ENCODE measurements at places on chromosomes 7 and 10.

GRCh38 chr7:109844362-109844761 lies 1246.6 kb upstream of the LRRN3 start:
- DNase-seq: no peak

- DNase-seq: no peak
These were observed 47.8 kb upstream of the ORC5 start for GRCh38 chr7:104255616-104256015.

DNA sequence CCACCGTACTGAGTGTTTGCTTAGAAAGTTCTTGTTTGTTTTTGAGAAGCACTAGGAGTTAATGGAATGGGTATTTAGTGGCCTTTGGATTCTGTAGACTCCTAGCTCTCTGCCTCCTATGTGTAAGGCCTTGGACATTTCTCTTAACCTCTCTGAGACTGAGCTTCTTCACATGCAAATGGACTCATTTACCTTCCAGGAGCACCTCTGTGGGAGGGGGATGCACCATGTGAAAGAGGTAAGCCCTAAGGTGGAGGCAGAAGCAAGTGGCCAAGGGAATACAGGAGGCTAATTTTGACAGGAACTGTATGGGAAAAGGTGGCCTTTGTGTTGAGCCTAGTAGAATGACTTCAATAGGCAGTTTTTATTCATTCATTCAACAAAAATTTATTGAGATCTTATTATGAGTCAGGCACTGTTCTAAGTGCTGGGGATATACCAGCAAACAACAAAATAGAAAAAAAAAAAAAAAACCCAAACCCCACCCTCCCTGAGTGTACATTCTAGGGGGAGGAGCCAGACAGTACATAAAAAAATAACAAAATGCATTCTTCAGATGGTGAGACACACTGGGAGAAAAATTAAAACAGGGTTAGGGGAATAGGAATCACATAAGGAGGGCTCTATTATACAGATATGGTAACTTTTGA lies 9.2 kb upstream of the EPHA1 start:
- DNase-seq: no peak

DNA sequence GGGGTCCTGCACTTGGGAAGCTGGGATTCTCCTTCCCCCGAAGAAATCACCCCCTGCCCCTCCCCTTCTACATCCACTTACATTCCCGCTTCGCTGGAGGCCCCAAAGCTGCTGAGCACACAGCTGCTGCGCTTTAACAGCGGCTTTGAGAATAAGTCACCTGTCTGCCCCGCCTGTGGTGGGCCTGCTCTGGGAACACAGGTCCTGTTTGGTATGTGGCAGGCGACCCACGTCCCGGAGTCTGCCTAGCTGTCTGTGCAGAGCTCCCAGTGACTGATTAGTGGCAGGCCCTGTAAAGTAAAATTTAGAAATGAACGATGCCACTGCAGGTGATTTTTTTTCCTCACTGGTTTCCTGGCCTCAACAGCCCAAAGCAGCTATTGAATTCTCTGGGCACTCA lies 47.0 kb downstream of the CDH23 start:
- no peak for DNase-seq

DNA sequence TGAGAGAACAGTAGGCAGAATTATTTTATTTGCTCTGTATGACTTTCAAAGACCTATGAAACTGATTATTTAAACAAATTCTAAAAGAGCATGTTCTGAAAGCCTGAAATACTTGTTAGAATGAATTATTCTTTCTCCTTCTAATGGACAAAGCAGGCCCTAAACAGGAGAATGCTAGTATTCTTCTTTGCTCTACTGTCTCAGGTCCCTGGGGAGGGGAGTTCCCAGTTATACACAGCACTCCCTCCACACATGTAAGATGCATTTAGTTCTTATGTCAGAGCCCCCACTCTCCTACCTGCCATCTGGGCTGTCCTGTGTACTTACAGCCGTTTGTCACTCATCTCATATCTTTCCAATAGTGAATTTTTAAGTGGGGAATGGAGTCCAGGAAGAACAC lies 633.5 kb upstream of the ANKRD30A start:
- DNase-seq: no peak

DNA sequence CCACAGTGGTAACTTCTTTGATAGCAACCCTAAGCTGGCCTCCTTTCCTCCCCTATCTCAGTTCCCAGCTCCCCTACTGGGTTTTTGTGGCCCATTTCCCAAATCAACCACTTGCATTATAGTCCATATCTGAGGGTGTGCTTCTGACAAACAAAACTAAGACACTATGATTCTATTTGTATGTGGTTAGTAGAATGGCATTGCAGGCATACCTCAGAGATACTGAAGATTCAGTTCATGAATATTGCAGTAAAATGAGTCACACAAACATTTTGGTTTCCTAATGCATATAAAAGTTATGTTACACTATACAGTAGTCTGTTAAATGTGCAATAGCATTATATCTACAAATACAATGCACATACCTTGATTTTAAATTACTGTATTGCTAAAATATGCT lies 15.4 kb upstream of the TMEM243 start:
- DNase-seq: no peak

GRCh38 chr10:47050618-47051455 lies 139.6 kb downstream of the PTPN20 start:
- DNase-seq: no peak

GRCh38 chr10:52450762-52451291 lies 136.7 kb downstream of the DKK1 start:
- no peak for DNase-seq

GRCh38 chr7:139674341-139674740 lies 103.5 kb downstream of the HIPK2 start:
- DNase-seq: no peak

DNA sequence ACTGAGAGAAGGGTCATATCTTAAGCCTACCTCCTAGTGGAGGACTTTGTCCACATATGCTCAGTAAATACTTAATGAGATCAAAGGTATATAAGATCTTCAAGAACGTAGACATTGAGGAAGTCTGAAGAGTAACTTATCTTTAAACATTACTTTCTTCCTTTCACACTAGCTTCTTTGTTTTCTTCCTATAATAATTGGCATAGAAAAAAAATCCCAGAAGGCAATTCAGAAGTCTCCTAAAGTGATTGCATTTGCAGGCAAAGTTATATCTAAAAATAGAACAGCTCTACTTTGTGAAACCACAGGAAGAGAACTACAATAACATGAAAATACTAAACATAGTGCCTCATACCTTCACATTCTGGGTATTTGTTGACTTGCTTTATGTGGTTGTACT lies 150.4 kb downstream of the PPP1R3A start:
- DNase-seq: no peak

- no peak for DNase-seq
These were observed 31.0 kb upstream of the ELFN1 start for GRCh38 chr7:1639071-1639470.

DNA sequence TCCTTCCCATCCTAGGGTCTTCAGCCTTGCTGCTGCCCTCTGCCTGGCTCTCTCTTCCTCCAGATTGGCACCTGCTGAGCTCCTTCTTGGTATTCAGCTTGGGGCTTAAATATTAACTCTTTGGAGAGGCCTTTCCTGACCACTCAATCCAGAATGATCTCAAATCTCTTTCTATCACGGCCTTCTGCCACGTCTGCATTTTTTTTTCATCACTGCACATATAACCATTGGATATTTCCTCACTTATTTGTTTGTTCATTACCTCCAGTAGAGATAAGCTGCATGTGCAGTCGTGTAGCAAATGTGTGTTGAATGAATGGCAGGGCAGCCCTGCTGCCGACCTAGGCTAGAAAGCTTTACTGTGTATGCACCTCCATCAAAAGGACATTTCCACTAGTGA lies 51.6 kb upstream of the MPP7 start:
- DNase-seq: no peak

GRCh38 chr7:104230606-104231005 lies 22.8 kb upstream of the ORC5 start:
- no peak for DNase-seq

GRCh38 chr10:15251791-15252380 lies 83.4 kb upstream of the NMT2 start:
- DNase-seq: no peak

DNA sequence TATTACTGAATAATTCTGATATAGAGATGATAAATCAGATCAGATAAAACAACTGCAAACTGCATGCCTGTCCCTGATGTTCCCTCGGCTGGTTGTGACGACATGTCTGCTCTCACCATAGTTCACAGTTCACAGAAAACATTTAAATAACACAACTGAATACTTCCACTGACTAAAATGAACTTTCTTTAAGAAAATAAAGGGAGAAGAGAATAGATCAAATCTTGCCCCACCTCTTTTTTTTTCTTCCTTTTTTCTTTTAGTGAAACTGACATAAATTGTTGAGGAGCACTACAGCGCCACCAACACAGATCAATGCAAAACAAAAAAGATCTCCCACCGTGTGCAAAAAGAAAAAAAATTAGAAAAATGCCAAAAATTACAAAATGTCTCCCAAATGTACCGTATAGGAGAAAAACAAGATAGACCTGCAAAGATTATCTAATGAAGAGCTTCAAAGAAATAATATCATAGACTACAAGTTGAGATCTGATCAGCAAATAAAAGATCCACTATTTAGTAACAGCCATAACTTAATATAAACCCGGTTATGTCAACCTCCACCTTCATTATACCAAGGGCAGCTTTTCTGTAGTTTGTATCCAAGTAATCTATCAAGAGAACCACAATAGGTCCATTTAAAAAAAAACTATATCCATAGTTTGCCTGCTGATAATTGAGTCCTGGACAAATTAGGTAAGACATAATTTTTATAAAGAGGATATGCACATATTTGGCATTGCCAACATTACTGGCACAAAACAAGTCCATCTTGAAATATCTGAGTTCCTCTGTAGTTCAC lies 30.7 kb upstream of the EPC1 start:
- DNase-seq: peak; percentile 26

- DNase-seq: no peak
These were observed 32.7 kb downstream of the DPY19L1 start for GRCh38 chr7:35004531-35005095.

- no peak for DNase-seq
These were observed at the start of gene FOXI2 for GRCh38 chr10:127736915-127737562. TSS of gene FOXI2 (plus strand) at chr10:127737185. CDS start at chr10:127737274, 89 bp downstream.

- no peak for DNase-seq
These were observed 22.5 kb upstream of the TRIL start for GRCh38 chr7:28980451-28981160.

DNA sequence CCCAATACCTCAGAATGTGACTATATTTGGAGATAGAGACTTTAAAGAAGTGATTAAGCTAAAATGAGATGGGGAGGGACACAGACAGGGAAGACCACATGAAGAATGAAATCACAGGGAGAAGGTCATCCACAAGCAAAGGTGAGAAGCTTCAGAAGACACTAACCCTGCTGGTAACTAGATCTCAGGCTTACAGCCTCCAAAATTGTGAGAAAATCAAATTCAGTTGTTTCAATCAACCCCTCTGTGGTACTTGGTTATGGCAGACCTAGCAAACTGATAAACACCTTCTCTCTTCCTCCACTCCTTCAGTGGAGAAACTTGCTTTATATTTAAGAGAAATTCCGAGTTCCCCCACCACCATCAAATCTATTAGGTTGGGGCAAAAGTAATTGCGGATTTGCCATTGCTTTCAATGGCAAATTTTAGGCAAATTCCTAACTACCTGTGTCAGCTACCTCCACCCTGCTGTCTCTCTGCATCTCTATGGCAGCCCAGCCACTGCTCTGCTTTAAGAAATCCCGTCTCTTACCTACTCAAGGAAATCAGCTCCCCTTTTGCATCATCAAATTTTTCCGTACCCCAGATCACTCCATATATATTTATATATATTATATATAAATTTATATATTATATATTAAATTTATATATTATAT lies 38.2 kb downstream of the SEMA3E start:
- no peak for DNase-seq

GRCh38 chr7:47669178-47669891 lies 87.4 kb upstream of the TNS3 start:
- no peak for DNase-seq

DNA sequence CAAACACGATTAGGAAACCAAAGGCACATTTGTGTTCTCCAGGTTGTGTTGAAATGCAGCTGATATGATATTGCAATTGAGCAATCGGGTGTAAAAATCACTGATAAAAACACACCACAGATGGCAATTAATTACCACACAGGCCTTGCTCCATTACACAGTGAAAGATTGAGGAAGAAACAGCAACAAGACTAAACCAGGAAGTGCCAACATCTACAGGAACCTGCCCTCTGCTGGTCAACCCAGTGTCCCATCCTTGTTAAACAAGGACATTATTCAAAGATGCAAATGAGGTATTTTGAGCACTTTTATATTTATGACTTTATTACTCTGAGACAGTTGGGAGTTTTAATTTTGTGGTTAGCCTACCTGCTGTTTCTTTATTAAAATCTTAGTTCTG lies 765.6 kb upstream of the GHITM start:
- peak; percentile 37 for DNase-seq

DNA sequence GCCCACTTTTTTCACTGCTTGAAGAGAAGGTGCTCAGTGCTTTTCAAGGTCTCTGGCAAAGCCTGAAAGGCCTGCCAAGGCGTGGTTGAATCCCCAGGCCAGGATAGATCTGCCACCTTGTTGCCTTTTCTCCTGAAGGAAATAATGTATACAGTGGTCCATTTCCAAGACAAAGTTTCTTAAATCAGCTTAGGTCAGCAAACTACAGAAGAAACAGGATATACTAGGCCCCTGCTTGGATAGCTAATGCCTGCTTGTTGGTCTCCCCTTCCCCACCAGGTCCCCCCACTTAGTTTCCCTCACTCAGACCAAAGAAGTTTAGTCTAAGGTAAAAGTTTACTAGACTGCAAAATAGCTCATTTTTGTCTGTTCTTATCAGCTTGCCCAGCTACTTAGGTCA lies 19.9 kb downstream of the COL17A1 start:
- no peak for DNase-seq

DNA sequence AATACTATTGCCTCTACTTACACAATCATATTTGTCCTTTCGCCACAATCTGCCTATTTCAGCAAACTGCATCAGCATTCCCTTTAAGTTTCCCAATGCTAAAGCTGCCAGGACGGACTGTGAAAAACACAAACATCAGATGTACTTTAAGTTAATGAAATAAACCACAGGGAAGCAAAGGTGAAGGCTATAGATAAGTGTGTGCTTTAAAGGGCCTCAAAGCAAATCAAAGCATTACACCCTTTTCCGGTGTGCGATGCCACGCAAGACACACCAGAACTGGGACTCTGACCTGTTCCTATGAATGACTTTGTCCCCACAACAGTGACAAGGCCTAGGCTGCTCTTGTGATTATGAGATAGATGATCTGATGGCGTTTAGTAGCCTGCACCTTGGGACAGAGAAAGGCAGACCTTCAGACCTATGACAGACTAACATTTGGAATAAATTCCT lies 23.4 kb downstream of the SLC26A3 start:
- DNase-seq: no peak

GRCh38 chr7:64768824-64769223 lies 25.4 kb upstream of the ZNF138 start:
- DNase-seq: no peak

DNA sequence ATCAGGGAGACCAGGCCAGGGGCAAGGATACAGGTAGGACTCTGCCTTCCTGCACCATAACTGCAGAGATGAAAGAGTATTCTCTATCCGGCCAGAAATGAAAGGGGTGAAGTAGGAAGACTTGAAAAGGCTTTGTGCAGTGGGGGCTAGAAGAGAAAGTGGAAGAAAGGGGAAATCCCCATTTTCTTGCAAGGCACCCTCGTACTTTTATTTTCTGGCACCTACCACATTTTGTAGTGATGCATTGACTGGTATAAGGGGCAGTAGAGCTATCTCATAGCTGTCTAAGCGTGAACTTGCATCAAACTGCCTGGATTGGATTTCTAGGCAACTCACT lies 752 bp upstream of the CAMK2G start:
- no peak for DNase-seq

All from GF-D8 (cell line).